ENCODE measurements at places on chromosomes 6 and 20.

GRCh38 chr6:112362812-112363570 is 15.9 kb downstream of the RFPL4B start:
- no peak for DNase-seq

DNA sequence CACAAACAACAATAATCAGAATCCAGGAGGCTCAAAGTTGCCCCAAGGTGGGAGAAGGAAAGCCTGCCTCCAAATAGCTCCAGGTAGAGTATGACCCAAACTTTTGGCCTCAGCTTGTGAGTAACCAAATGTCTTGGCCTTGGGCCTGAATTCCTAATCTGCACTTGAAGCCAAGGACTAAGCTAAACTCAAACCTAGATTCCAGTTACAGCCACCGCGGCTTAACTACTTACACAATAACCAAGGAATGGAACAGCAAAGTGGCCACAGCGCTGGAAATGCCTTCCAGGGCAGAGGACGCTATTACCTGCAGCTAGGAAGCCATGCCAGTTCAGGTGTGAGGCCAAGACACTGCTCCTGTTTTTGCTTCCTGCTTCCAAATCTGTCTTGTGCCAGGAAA is 4.6 kb downstream of the NINL start:
- DNase-seq = no peak

- no peak for DNase-seq
Observed at GRCh38 chr6:155317186-155317585, 2.9 kb upstream of the TFB1M start.

DNA sequence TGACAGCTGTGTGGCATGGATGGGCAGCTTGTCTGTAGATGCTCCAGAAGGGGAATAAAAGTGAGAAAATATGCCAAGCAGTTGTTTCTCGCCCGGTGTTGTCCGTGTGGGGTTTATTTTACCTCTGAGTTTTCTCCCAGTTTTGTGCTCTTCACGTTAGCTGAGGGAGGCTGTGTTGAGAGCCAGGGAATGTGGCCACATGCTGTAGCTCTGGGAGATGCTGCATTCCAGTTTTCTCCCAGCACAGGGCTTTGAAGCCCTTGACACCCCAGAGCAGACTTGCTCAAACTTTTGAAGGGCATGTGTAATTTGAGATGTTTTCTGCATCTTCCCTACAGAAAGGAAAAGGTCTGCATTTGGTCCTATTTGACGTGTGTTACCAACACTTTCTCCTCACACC is 67.7 kb downstream of the RREB1 start:
- no peak for DNase-seq

- DNase-seq = no peak
Observed at GRCh38 chr6:112173221-112173804, 81.1 kb downstream of the LAMA4 start.
